ENCODE measurements at places on chromosomes 16 and 17. TPM values are rescaled to one million over a fixed set of nuclear protein-coding genes. Genes with fewer than 3 reads are reported as not detected.

- peak; percentile 76 for DNase-seq
Observed at GRCh38 chr16:64121473-64121872, 1000.4 kb downstream of the CDH11 start.

The GPR142 gene
- total RNA-seq = not detected

The TBC1D3B gene
- total RNA-seq = 2.4 TPM

The IRX3 gene
- total RNA-seq = 67.1 TPM

GRCh38 chr16:71493213-71493612, 4.1 kb upstream of the ZNF19 start:
- no peak for DNase-seq

DNA sequence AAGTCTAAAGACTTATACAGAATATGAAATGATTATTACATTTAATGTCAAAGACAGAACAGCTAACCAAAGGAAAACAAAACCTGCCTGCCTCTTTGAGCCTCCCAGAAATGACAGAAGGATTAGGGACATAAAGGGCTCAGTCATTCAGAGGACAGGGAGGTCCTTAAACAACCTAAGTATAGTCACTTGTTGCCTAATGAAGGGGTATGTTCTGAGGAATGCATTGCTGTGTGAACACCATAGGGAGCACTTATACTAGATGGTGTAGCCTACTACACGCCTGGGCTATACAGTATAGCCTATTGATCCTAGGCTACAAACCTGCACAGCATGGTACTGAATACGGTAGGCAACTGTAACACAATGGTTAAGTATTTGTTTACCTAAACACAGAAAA, 106.4 kb downstream of the PARN start:
- no peak for DNase-seq

The COPZ2 gene
- total RNA-seq = 57.6 TPM

DNA sequence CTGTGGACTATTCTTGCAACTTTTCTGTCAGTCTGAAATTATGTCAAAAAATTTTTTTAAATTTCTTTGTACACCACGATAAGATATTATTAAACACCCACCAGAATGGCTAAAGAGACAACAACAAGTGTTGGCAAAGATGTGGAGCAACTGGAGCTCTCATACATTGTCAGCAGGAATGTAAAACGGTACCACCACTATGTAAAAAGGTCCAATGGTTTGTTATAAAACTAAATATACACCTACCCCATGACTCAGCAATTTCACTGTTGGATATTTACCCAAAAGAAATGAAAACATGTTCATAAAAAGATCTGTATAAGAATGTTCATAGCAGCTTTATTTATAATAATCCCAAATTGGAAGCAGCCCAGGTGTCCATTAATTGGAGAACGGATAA, 7.2 kb downstream of the KIAA0753 start:
- no peak for DNase-seq

DNA sequence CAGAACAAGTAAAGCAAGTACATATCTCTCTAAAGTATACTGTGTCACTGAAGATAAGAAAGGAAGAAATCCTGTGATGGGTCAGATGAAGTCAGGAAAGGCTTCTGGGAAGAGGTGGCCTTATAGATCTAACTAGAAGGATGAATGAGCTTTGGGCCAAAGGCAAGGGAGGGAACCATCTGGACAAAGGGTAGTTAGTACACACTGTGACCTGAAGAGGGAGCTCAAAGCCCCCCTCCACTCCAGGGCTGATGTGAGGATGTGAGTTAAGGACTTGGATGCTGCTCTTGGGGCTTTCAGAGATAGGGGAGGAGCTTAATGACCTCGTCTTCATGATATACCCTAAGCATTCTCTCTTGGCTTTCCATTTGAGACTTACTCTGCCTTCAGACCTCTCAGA, 185.3 kb upstream of the CACNG3 start:
- peak; percentile 6 for DNase-seq

DNA sequence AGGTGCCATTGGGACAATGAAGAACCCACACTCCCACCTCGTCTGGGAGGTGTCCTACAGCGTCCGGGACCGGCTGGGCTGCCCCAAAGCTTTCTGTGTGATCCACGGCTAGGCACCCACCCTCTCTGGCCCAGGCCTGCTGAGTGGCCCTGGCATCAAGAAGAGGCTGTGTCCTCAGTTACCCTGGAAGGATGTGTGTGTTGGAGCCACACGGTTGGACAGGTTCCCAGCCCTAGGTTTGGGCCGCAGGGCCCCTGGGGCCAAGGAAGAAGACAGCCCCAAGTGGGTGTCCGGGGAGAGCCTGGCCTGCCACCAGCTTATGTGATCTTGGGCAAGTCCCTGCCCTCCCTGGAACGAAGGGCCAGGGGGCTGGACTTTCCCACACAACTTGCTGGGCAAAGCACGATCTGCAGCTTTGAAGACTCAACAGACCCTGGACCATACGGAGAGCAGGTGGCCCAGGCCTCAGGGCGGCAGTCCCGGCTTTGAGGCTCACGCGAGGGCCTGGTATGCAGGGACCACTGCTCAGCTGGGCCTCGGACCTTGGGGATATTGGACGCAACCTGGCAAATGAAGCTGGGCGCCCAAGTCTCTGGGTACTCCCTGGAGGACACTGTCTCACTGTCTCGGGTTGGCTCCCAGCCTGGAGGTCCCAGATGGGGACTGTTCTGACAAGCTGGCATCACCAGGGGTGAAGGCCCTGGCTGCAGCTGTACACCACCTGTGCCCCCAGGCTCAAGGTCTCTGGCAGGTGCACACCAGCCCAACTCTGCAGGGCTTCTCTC, 17.5 kb downstream of the MYBBP1A start:
- no peak for DNase-seq

The TEKT5 gene
- not detected for total RNA-seq

DNA sequence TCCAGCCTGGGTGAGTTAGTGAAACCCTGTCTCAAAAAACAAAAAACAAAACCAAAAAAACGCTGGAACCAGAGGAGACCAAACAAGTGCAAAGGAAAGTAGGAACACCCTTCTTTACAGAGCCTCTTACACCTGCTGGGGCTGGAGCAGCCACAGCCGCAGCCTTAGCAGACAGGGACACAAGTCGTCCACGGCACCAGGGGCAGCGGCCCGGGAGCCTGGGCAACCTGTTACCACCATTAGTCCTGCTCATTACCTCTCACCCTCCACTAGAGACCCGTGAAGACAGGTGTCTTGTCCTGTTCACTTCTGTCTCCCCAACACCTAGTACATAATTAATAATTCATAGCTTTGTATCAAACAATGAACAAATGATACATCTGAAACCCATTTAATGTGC, 83.6 kb downstream of the C16orf78 start:
- no peak for DNase-seq

- DNase-seq = no peak
Observed at GRCh38 chr16:53068423-53068833, 13.6 kb downstream of the CHD9 start.

DNA sequence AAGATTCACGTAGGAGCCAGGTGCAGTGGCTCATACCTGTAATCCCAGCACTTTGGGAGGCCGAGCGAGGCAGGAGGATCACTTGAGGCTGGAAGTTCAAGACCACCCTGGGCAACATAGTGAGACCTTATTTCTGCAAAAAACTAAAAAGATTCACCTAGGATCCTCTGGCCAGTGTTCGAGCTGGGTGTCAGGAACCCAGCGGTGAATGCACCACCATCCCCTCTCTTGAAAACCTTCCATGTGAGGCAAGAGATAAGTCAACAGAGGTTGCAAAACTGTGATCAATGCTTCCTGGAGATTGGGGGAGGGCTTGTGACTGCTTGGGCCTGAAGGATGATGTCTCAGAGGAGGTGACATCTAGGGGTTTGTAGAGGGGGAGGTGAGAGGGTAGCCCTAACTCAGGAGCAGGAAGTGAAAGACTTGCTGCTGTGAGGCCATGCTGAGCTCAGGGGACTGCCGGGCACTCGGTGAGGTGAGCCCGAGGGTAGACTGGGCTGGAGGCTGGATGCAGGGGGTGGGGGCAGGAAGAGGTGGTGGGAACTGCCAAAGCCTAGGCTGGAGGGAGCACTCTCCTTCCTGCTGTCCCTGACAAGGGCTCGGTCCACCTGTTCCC, 11.7 kb downstream of the GJD3 start:
- DNase-seq = no peak

DNA sequence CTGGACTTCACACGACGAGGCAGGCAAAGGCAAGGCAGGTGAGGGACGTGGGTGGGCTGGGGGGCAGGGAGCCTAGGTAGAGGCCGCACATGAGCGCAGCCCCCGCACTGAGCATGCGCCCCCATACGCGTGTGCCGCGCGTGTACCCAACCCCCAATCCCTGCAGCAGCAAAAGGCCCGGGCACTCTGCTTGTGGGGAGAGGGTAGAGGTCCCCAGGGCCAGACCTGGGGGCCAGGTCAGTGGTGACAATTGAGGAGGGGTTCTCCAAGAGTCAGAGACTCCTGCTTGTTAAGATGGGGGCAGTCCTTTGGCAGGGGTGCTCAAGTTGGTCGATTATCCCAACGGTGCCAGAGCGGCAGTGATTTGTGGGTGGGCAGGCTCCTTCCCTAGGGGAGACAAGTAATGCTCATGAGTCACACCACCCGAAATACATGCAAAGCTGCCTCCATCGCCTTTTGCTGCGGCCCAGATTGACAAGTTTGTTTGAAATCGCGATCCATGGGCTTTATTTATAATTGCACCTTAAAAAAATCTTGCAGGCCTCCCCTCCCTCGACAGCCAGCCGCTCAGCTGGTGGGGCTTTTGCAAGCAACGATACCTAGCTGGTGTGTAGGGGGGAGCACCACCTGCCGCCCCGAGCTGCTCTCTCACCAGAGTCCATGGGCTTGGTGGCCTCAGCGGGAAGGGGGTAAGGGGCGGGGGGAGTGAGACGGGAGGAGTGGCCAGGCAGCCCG, 1.1 kb upstream of the GIT1 start:
- peak; percentile 81 for DNase-seq

The KRTAP9-3 gene
- not detected for total RNA-seq

The FOXN1 gene
- not detected for total RNA-seq

GRCh38 chr17:71361656-71362450, 759.0 kb upstream of the SOX9 start:
- DNase-seq = no peak

The INCA1 gene
- not detected for total RNA-seq

- DNase-seq = no peak
Observed at GRCh38 chr17:77540531-77540930, 399.8 kb downstream of the SEC14L1 start.

The UBE2Z gene
- 69.2 TPM for total RNA-seq

The HSD11B2 gene
- total RNA-seq = 6.1 TPM

- peak; percentile 49 for DNase-seq
Observed at GRCh38 chr16:180681-181564, 664 bp downstream of the HBQ1 start.

The SMPD3 gene
- 0.05 TPM for total RNA-seq

The MYCBPAP gene
- total RNA-seq = 0.35 TPM

DNA sequence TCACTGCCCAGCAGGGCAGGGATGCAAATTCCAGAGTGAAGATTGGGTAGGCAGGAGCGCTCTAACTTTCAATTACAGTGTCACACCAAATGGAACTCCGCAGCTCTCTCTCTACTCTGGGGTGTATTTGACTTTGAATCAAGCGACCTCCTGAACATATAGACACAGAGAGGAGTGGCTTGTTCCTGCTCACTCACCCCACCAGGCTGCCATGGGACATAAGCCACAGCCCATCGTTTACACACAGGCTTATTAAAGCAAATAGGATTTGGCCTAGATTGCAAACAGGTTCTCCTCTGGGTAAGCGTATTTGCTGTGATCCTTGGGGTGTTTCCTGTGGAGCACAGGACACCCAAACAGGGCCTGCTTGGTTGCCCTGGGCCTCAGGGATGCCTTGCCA, 281.6 kb upstream of the CCL2 start:
- no peak for DNase-seq
